Activated effector memory CD4-positive, alpha-beta T cell treated with anti-CD3 and anti-CD28 coated beads, Interleukin-2, amount 50 U/mL, for 16 hours (primary cell): ENCODE measurements at places on chromosomes 7 and 10.

DNA sequence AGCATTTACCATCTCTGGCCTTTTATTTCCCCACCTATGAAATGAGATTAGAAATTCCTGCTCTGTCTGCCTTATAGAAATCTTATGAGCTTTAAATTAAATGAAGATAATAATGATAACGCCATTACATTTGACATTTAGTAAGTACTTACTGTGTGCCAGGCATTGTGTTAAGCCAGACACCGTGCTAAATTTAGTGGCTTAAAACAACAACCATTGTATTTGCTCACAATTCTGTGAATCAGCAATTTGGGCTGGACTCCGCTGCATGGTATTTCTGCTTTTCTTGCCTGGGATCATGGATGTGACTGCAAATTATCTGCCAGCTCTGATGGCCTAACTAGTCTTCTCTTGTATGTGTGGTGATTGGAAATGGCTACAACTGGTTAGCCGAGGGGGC lies 56.4 kb upstream of the CCDC6 start:
- DNase-seq = no peak

- DNase-seq = no peak
These were observed 46.1 kb downstream of the AP3M1 start for GRCh38 chr10:74104480-74104879.

- no peak for DNase-seq
These were observed 820 bp upstream of the NRG3 start for GRCh38 chr10:81873932-81874816.

DNA sequence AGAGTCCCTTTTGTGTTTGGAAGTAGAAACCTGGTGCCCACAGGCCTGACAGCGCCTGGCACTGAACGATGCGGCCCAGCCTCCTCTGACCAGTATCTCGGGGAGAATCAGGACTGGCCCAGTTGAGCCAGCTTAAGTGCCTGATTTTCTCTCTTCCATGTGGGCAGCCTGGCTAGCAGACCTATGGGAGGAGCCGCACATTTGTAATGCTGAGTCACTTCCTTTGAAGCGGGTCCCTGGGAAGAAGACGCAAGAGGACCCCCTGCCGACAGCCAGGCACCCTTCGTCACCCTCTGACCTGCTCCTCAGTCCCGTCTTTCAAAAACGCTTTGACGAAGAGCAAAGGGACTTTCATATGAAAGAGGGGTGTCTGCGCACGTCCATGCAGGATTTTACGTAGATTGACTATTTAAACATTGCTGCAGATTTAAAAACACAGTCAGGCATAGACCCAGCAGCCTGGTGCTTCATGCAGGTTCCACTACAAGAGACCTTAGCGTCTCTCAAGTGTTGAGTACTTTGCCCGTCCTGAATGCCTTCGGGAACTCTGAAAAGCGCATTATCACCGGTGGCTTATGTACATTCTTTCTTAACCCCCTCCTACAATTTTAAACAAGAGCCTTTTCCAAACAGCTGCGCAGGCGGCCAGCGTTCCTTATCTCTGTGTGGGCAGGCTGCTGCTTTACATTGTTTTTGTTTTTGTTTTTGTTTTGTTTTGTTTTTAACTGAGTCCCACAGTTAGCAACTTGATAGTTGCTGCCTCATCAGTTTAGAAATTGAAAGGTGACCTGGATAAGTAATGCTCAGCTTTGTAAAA lies 36.5 kb upstream of the AP5Z1 start:
- DNase-seq = no peak

- DNase-seq = no peak
These were observed 325.5 kb downstream of the LHFPL3 start for GRCh38 chr7:104653825-104654401.

DNA sequence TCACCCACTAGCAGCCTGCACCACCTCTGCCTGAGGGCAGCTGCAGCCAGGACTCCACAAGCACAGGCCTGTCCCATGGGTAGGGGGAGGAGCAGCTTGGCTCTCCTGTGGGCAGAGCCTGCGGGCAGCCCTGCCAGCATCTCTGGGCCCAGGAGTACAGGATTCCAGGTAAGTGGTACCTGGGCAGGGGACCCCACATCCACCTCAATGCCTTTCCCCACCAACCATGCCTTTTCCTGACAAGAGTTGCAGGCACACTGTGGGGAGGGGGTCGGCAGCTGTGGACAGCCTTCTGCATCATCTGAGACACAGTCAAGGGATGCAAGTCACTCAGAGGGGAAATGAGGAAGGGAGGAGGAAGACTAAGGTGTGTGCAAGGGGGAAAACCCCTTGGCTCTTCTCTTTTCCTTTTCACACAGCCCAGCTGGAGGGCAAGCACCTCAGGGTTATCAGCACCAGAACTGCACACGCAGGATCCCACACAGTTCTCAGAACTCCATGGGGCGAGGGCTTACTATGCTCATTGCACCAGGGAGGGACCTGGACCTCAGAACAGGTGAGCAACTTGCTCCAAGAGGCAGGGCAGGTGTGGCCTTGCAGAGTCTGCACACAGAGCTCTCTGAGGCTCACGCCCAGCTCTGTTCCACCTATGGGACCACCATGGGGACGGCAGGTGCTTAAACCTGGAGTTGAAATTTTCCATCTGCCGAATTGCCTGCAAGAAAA lies 16.5 kb upstream of the ANTXRL start:
- DNase-seq = no peak
